ENCODE measurements at places on chromosomes 7 and 10. TPM values are rescaled to one million over a fixed set of nuclear protein-coding genes. Genes with fewer than 3 reads are reported as not detected.

The PTPRZ1 gene
- 523 TPM for total RNA-seq

The SLC18A2 gene
- 0.31 TPM for total RNA-seq

The SLC26A3 gene
- total RNA-seq, result not detected

The ABCB4 gene
- total RNA-seq, result 4.1 TPM

The MYO1G gene
- 0.63 TPM for total RNA-seq

The CALHM1 gene
- total RNA-seq, result not detected

The PTN gene
- 140 TPM for total RNA-seq

The LRRD1 gene
- 3.8 TPM for total RNA-seq

The PFKP gene
- total RNA-seq, result 104 TPM

The RGR gene
- total RNA-seq, result 0.31 TPM

The CYP3A5 gene
- total RNA-seq, result 0.63 TPM

The C7orf57 gene
- total RNA-seq, result 1.3 TPM

The EIF5AL1 gene
- not detected for total RNA-seq

The AGBL3 gene
- total RNA-seq, result 10.3 TPM

The JCAD gene
- 11.9 TPM for total RNA-seq

The TMEM176B gene
- total RNA-seq, result not detected

The JAKMIP3 gene
- total RNA-seq, result 7.8 TPM

The HECTD2 gene
- 85.1 TPM for total RNA-seq

The TFEC gene
- 0.63 TPM for total RNA-seq

The AKR1D1 gene
- not detected for total RNA-seq

The CNTNAP2 gene
- total RNA-seq, result 73.9 TPM

The SNX10 gene
- 24.1 TPM for total RNA-seq

The OR2A1 gene
- not detected for total RNA-seq

The AGAP3 gene
- 106 TPM for total RNA-seq

The COBL gene
- total RNA-seq, result 8.1 TPM

The MICU1 gene
- total RNA-seq, result 88.6 TPM

The TSPAN33 gene
- total RNA-seq, result 5.6 TPM

The ERVW-1 gene
- total RNA-seq, result not detected

The IQUB gene
- total RNA-seq, result 3.8 TPM

The IL2RA gene
- total RNA-seq, result not detected

The BRAT1 gene
- 25.0 TPM for total RNA-seq

The NRBF2 gene
- total RNA-seq, result 13.8 TPM

The GPR22 gene
- 88.9 TPM for total RNA-seq

The LIPK gene
- not detected for total RNA-seq

The PAPSS2 gene
- total RNA-seq, result 2.5 TPM

The VPS37D gene
- total RNA-seq, result 19.4 TPM

The LIPF gene
- total RNA-seq, result not detected

The PURB gene
- total RNA-seq, result 42.6 TPM

The GPR85 gene
- total RNA-seq, result 156 TPM

Data from parietal lobe (tissue), 2 donors.